ENCODE measurements at places on chromosomes 2 and 18. TPM values are rescaled to one million over a fixed set of nuclear protein-coding genes. Genes with fewer than 3 reads are reported as not detected.

The FAM228A gene
- total RNA-seq = 0.89 TPM

The AQP4 gene
- 301 TPM for total RNA-seq

The CENPA gene
- total RNA-seq = 1.7 TPM

DNA sequence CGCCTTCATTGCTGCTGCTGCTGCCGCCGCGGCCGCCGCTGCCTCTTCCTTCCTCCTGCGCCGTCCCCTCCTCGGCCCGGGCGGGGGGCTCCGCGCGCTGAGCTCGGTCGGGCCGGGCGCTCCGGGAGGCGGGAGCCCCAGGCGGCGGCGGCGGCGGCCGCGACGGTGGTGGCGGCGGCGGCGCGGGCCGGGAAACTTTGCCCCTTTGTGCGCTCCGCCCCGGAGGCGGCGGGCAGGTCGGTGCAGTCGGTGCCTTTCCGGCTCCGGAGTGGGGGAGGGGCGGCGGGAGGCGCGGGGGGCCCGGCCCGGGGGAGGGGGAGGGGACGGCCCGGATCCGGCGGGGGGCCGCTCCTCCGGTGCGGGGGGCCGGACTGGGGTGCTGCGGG, 205 bp downstream of the TET3 start:
- H3K4me3 ChIP-seq = peak overlapping the region; percentile 68
- H3K27me3 ChIP-seq = no peaks in the 10 kb centered on the region
- peaks cover 85% of the 10 kb centered on the region for H3K4me1 ChIP-seq
- H3K27ac ChIP-seq = peak overlapping the region; percentile 92
- H3K36me3 ChIP-seq = no peaks in the 10 kb centered on the region

DNA sequence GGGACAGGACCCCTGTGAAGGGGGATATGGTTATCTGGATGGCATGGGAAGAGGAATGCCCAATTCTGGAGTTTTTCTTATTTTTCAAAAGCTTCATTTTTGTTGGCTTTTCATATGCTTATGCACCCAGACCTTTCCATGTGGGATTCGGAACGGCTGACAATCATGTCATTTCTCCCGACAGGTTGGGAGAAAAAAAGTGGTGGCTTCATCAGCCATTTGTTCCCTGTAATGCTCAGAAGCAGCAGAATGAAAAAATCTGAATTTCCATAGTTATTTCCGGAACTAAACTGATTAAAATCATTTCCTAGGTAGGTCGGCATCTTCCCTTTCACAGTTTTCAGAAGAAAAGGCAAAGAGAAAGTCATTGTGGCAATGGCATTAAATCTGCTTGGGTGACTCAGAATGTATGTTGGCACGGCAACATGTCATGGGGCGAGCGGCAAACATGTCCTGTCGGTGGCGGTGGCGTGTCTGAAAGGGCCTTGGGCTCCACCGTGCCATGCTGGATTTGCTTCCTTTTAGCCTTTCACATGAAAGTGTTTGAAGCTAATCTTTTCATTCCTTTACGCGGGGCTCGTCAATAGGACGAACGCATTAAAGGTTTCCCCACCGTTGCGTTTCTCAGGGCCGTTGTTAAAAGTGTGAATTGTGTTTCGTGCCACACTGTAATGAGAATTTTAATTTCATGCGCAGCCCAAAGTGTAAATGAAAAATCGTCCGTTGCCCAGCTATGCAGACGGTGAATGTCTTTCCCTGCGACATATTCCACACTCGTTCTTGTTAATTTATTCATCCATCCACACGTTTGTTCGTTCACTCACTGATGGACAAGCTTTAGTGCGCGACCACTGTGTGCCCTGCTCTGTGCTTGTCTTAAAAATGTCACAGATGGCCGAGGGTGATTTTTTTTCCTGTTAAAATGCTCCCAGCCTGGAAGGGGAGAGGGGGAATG, 18.5 kb downstream of the ACKR3 start:
- no peak overlapping the region for H3K27ac ChIP-seq
- no peak for DNase-seq
- no peaks in the 10 kb centered on the region for H3K27me3 ChIP-seq
- no peak overlapping the region for H3K4me3 ChIP-seq

GRCh38 chr2:234414596-234414995, 82.3 kb downstream of the ARL4C start:
- H3K27me3 ChIP-seq = no peaks in the 10 kb centered on the region
- no peak overlapping the region for H3K4me3 ChIP-seq
- H3K27ac ChIP-seq = no peak overlapping the region
- no peak for DNase-seq
- H3K4me1 ChIP-seq = no peaks in the 10 kb centered on the region
- no peaks in the 10 kb centered on the region for H3K36me3 ChIP-seq

DNA sequence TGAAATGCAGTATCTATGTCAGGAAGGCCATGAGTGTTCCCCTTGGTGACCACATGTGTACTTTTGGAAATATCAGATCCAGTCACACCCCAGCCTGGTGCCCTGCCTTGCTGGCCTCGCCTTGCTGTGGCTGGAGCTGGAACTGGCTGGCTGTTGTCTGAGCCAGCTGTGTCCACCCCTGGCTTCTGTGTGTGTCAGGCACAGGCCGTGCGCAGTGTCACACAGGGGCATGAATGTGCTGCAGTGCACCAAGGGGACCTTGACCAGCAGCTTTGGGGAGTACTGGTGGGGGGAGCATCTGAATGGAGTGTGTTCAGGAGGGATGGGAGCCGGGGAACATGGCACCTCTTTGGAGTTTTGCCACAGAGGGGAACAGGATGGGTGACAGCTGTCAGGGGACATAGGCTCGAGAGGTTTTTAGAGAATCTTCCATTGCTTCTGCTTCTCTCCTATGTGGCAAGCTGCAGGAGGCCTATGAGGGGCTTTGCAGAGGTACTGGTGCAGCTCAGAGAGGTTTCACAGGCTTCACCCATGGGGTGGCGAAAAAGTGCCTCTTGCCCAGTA, 44.7 kb upstream of the FAHD2A start:
- no peaks in the 10 kb centered on the region for H3K27me3 ChIP-seq
- H3K4me3 ChIP-seq = no peak overlapping the region
- DNase-seq = no peak
- no peak overlapping the region for H3K27ac ChIP-seq
- no peaks in the 10 kb centered on the region for H3K36me3 ChIP-seq

DNA sequence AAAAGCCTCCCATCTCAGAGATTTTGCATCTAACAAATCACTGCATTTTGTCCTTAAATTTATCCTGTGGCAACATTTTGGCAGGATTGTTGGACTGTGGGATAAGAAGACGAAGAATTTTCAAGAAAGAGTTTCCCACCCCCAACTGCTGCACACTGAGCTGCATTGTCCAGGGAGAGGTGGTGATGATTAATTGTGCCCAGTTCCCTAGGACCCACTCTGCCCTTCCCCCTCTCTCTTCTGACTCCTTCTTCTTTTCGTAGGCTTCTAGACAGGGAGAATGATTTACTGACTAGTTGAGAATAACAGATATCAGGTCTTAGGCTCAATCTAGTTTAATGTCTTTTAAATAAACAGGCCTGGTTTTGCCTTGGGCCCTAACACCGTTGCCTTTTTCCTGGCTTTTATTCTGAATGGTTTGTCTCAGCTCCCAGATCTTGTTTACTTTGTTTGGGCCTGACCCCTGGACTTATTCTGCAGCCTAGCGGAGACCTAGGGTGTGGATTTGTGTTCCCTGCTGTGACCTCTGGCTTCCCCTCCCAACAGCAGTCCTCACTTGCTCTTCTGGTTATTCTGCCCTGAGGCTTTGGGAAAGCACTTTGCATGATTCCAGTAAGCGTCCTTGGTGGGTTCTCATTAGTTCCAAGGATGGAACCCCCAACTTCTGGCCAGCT, 233.3 kb downstream of the INSIG2 start:
- no peak overlapping the region for H3K27ac ChIP-seq
- no peak overlapping the region for H3K4me3 ChIP-seq
- H3K36me3 ChIP-seq = no peaks in the 10 kb centered on the region
- peaks cover 4% of the 10 kb centered on the region for H3K27me3 ChIP-seq
